ENCODE measurements at places on chromosomes 5 and 9.

DNA sequence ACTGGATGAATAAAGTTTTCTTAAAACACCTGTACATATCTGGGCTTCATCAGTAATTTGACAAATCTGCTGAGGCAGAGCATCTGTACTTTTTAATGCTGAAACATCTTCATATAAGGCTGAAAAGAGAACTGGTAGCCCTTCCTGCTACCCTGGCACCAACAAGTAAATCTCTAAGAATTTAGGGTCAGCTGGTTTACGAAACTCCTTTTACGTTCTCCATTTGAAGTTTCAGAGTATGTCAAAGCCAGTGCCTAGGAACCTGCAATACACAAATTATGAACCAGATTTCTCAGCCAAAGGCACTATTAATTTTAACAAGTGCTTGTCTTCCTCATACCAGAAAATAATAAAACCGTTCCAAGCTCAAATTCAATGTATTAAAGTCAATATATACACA lies 3.8 kb downstream of the ZFAND5 start:
- no peak for DNase-seq

DNA sequence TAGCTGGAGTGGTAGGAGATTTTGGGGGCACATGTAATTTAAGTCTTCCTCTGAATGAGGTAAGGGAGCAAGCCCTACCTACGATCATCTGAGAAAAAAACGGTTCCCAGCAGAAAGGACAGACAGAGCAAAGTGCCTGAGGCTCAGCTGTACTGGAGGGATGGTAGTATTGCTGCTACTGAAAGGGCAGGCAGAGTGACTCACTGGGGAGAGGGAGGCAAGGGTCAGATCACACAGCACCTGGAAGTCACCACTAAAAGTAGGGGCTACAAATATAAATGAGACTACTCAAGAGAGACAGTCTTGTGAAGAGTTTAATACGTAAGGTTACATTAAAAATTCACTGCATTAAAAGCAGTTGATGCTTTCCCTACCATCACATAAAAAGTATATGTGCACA lies 75.9 kb downstream of the NFIB start:
- DNase-seq, result no peak

DNA sequence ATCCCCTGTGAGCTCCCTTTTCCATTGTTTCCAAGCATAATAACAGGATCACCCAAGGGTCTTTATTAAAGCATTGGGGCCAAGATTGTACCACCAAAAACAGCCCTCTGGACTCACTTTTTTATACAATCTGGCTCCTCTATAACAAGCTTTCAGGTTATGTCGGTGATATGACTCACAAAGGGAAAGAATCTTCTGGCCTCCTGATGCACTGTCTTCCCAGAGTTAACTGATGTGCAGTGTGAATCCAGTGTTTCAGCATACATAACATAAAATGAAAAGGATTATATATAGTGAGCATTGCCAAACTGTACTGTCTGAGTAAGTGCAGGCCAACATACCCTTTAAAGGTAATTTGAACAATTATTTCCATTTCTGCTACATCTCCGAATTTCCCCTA lies 33.9 kb upstream of the MAN2A1 start:
- DNase-seq, result no peak

DNA sequence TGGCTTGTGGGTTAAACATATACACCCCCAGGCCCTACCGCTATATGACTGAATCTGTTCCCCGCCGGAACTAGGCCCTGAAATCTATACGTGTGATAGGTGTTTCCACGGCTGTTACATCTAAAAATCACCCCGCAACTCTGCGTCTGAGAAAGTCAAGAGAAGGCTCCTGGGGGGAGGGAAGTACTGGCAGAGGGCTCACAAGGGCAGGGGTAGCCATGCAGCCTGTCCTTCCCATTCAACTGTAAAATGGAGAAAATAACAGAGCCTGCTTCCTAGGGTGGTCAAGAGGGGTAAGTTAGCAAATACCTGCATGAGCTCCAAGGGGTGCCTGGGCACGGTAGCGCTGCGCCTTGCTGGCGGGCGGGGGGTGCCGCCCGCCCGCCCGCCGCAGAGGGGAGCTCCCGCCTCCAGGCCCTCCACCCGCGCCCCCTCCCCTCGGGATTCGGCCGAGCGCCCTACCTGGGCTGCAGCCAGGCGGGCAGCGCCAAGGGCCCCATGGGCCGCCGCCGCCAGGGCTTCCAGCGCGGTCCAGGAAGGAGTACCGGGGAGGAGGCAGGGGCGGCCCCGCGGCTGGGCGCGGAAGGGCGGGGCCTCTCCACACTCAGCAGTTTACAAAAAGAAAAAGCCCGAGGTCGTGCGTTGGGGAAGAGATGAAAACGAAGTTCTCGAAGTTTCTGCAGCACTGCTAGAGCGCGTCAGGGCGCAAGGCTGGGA lies at the start of gene HACD4:
TSS of gene HACD4 (minus strand) at position 550 of the 717 bp plus-strand sequence. CDS start at position 500, 50 bp downstream.
- peak; percentile 72 for DNase-seq

DNA sequence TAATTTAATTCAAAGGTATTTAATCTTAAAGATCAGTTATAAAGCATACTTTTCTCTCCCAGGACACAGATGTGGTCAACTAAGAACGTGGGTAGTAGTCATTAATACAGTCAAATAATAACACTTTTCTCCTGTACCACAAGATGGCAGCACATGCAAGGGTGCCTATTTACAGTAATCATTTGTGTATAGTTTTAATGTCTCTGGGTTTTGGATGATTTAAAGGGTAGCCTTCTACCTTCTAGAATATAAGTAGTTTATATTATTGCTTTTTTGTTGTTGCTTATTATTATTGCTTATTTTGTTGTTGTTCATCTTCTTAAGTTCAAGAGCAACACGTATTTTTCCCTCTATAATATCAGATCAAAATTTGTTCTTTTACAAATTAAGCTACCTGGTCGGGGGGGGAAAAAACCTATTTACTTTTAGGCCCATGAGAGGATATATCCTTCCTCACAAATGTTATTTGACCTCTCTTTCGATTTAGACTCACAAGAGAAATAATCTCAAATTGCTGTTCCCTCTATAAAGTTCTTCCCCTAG lies 59.6 kb upstream of the SLC27A6 start:
- no peak for DNase-seq

DNA sequence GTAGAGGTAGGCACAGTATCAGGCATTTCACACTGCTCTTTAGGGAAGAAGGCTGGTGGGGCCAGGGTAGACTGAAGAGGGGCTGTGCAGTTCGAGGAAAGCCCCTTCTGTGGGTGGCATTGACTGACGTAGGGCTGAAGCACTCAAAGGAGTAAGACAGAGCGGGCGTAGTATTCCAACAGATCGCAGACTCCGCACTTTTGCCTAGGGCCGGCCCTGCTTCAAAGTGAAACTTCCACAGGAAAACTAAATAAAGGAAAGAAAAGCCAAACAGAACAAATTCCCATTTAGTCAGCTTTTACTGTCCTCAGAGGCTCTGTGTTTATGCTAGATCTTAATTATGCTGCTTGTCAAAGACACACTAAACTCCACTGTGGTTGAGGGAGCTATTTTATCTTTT lies 493.0 kb upstream of the WWC1 start:
- DNase-seq, result no peak

GRCh38 chr5:9644630-9645029 lies 14.5 kb upstream of the TAS2R1 start:
- no peak for DNase-seq

DNA sequence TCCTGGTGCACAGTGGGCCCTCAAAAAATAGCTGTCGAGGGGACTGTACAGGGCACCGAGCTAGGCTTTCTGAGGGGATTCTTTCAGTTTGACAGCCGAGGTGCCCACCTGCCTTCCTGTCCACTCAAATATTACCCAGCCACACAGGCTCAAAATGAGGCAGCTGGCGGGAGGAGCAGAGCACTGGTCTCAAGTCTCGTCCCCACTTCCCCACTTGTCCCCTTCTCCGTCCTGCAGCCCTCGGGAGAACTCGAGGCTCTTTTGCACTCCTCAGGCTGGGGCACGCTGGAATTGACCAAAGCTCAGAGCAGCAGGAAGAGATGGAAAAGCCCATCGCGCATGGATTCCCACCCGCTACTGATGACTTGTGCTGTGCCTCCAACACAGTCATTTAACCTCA lies 185.2 kb downstream of the HSPA4 start:
- DNase-seq, result no peak

DNA sequence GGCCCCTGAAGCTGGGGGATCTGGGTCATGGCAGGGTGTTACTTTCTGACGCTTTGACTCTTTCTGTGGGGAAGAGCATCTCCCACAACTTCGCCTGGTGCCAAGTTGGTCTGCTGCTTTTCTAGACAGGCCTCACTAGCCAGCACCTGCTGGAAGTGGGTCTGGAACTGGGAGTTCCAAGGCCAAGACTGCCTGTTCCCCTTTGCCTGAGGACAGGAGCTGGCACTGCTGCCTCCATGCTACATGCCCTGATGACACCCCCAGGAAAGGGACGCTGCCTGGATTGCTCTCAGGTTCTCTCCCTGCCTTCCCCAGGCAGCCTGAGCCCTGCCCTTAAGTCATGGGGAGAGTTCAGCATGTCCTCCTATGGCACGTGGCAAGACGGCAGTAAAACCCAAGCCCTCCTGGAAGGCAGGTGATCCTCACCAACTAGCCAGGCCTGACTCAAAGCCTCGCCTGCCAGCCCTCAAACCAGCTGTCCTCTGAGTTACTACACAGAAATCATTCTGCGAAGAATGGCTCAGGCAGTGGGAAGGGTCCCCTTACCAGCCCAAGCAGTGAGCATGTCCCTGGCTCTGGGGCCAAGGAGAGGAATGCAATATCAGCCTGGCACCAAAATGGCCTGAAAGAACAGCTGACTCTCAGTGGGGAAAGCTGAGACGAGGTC lies 35.8 kb downstream of the SEC61B start:
- no peak for DNase-seq

- no peak for DNase-seq
Measured at GRCh38 chr5:35487233-35488025, 130.2 kb upstream of the SPEF2 start.

- DNase-seq, result no peak
Measured at GRCh38 chr9:121987314-121987713, 105.8 kb downstream of the TTLL11 start.

DNA sequence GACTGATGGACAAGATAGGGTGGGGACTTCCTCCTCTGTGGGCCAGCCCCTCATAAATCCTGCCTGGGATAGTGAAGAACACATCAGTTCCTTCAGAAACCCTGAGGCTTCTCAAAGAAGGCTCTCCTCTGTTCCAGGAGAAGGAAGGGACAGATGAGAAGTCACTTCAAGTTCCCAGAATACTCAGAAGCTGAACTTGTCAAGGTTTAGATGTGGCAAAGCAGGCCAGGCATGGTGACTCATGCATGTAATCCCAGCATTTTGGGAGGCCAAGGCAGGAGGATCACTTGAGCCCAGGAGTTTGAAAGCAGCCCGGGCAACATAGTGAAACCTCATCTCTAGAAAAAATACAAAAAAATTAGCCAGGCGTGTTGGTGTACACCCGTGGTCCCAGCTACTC lies 38.5 kb downstream of the STOM start:
- no peak for DNase-seq

DNA sequence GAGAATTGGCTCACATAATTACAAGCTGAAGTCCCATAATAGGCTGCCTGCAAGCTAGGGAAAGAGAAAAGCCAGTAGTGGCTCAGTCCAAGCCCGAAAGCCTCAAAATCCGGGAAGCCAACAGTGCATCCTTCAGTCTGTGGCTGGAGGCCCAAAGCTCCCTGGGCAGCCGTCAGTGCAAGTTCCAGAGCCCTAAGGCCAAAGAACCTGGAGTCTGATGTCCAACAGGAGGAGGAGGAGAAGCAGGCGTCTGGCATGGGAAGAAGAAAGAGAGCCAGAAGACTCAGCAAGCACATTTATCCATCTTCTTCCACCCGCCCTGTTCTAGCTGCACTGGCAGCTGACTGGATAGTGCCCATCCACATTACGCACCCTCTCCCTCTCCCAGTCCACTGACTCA lies 213.4 kb downstream of the GAS1 start:
- DNase-seq, result peak; percentile 49

- no peak for DNase-seq
Measured at GRCh38 chr9:137303893-137304382, 1.9 kb upstream of the NRARP start.

- peak; percentile 35 for DNase-seq
Measured at GRCh38 chr5:1057485-1058082, 49.0 kb downstream of the NKD2 start.

DNA sequence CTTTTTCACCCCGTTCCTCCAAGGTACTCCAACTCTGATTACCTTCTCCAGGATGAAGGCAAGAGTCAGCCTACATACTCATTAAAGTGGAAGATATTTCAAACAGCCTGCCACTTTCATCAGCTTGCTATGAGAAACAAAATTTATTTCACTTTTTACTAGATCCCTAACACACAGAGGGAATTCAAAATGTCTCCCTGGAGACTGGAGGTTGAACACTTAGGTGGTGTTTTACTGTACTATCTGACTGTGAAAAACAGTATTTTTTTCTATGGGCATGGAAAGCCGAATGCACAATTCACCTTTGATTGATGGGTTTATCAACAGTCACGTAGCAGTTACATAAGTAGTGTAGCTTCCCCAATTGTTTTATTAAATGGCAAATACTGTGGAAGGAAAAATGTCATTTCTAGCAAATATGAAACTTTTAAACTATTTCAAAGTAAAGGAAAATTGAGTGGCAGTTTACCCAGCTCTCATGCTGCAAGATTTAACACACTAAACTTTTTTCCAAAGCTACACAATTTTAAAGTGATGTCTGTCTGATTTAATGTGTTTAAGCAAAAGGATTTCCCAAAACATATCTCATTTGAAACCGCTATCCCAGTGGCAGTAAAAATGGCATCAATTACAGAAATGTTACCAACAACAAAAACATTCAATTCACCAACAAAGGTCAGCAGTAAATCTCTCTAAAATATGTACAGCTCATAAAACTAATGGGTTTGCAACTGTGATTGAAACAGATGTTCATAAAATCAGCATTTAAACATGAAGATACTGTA lies 125.0 kb upstream of the TLE4 start:
- no peak for DNase-seq

- no peak for DNase-seq
Measured at GRCh38 chr5:136740228-136740627, 374.9 kb upstream of the TRPC7 start.

DNA sequence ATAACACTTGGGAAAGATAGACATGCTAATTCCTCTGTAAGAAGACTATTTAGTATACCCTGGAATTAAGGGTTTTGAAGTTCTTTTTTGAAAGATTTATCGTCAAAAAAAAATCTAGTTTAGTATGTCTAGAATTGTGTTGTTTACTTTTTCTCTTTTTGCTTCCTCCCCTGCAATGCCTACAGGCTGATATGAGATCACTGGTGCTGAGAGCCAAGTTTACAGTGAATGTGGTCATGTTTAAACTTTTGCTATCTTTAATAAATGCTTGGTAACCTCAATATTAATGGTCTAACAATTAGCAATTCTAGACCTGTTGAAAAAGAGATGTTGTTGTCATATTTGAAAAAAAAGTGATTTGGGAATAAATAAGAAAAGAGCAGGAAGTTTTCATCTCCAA lies 86.1 kb downstream of the CWC27 start:
- no peak for DNase-seq

All from left ventricle myocardium superior (tissue), 1 donor.